ENCODE measurements at places on chromosomes 4 and X.

GRCh38 chr4:35604252-35604651 lies 640.1 kb downstream of the ARAP2 start:
- DNase-seq, result no peak

- no peak for DNase-seq
These were observed 30.8 kb downstream of the DIAPH2 start for GRCh38 chrX:96715481-96715880.

GRCh38 chr4:95095348-95095974 lies 337.7 kb downstream of the BMPR1B start:
- no peak for DNase-seq

GRCh38 chr4:15568821-15569220 lies 86.3 kb downstream of the FBXL5 start:
- no peak for DNase-seq

GRCh38 chr4:75011131-75011795 lies 78.3 kb downstream of the PARM1 start:
- DNase-seq, result no peak

DNA sequence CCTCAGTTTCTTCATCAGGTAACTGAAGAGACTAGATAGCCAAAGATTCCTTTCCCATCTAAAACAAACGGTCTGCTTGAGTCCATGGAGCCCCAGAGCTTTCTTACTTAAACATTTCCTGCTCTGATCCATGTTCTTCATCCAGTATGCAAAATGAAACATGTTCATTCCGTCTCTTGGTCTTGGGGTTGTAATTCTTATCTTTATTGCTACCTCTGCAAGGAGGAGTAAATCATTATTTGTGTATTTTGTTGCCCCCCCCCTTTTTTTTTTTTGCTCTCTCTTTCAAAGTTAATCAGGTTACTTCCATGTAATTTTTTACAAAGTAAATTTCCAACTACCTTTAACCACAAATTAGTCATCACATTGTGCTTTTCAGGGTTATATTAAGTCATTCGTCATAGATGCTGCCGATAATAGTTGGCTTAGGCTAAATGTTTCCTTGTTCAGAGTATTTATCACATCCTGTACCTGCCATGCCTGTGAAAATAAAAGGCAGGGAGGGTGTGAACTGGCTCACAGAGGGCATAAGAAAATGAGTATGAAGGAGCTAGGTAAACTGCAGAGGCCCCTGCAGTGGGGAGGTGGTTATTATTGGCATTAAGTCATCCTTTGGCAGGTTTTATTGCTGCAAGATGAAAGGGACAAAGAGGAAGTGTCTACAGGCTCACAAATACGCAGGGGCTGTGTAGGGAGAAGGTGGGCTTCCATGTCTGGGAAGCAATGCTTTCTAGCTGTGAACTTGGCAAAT lies 76.7 kb upstream of the HS3ST1 start:
- DNase-seq, result no peak

GRCh38 chr4:129254126-129254525 lies 158.2 kb downstream of the C4orf33 start:
- DNase-seq, result no peak

- no peak for DNase-seq
These were observed 113.3 kb upstream of the SHISA3 start for GRCh38 chr4:42284030-42284429.

DNA sequence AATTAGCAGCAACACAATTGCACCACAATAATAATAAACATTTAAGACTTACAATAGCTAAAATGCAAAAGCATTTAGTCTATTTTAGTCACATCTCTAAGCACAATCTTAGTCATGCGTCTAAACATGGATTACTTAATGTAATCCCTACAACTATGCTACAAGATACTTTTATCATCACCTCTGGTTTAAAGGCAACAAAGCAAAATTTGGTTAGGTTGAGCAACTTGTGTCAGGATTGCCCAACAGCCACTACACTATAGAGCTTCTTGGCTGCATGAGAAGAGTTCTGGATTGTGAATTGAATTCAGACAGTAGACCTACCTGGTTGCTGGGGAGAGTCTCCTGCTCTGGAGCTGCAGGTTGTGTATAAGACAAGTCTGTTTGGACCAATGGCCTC lies 146.5 kb upstream of the PUDP start:
- DNase-seq, result no peak

- DNase-seq, result no peak
These were observed 587.5 kb upstream of the MAGEB2 start for GRCh38 chrX:29627833-29628232.

- DNase-seq, result no peak
These were observed 533.9 kb downstream of the FSTL5 start for GRCh38 chr4:161629694-161630441.

DNA sequence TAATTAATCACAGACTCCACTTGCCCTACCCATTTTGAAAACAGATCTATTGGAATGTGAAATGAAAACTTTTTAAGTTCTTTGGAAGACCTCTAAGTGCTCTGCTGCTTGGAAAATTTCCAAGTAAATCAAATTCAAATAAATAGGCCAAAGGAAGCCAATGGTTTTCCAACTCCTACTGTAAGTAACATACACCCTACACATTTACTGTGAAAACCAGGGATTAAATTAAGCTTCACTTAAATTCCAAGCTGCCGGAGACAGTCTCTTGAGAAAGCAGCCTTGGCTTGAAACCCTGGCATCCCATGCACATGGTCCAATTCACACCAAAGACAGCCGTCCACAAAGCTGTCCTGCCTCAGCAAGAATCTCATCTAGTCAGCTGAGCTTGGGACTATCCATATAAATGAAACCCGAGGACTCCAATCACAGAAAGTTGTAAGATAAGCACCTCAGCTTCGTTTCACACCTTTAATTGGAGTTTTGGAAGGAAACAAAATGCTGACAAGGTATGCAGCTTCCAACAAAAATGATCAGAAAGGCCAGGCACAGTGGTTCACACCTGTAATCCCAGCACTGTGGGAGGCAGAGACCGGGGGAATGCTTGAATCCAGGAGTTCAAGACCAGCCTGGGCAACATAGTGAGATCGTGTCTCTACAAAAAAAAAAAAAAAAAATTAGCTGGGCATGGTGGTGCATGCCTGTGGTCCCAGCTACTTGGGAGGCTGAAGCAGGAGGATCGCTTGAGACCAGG lies 88.6 kb downstream of the APBB2 start:
- DNase-seq, result no peak

DNA sequence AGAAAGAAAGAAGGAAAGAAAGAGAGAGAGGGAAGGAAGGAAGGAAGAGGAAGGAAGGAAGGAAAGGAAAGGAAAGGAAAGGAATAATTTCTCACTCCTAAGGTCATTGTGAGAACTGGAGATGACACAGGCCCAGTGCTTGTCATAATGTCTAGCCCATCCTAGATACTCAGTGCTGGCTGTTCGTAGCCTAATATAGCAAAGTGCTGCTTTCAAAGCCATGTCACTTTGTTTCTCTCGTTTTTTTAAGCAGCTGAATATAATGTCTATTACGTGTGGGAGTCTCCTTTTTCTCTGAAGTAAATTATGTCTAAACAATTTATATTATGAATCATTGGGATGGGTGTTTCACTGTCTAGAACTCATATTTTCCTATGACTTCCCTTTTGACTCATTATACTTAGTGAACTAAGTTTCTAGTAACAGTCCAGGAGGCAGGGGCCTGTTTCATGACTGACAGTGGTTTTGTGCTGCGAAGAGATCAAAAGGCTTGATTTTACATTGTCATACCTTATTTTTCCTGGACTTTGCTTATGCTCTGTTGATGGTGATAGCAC lies 327.0 kb upstream of the ZFP42 start:
- no peak for DNase-seq

DNA sequence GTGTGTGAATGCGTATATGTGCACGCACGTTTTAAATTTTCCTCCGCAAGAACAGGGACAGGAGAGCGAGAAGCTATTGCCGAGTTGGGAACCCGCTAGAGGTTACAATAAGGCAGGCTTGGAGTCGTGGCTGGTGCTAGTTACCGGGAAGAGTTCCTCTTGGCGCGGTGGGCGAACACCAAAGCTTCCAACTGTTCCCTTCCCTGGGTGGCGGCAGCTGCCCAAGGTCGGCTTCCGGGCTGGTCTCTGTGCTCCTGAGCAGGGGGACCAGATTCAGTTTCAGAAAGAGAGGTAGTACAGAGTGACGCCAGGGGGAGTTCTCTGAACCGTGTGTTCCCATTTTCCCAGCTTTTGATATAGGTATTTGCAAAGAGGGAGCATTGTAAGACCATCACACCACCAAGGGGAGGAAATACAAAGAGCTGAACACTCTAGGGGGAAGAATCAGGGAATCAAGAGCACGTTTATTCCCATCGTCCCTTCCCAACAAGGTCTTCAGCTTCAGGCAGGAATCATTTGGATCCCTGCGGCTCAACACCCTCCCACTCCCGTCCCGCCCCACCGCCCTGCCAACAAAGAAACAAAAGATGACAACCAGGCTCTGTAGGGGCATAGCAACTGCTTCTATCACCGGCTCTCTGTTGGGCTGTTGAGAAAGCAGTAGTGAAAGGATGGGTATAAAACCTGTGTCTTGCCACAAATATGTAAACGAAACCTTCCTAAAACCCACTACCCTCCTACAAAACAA lies 113.6 kb upstream of the TEX13C start:
- no peak for DNase-seq

DNA sequence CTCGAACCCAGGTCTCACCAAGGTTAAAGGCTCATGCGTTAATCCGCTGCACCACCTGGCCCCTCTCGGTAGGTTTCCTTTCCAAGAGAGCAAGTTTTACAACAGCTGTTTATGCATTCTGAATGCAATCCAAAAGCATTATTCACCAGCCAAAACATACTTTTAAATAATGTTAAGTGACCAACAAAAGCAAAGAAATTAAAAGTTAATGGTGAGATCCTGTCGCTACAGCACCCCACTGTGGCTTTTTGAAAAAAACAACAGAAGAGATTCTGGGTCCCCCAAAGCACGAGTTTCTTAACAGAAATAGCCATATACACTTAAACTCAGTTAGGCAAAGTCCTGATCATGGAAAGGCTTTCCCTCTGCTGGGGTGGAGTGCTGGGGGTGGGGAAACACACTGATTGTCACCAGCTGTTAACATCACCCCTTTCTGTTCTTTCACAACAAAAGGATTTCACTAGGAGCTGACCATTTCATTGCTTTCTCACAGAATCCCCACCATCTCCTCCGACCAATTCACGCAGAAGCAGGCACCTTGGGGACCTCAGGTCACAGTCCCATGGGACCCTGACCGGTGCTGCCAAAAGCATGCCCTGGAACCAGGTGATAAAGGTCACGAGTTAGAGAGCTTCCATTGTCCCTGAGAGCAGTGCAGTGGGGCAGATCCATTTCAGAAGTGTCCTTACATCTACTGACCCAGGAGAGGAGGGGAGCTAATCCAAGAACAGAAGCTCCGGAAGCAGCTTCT lies 51.2 kb downstream of the ZNF827 start:
- no peak for DNase-seq

DNA sequence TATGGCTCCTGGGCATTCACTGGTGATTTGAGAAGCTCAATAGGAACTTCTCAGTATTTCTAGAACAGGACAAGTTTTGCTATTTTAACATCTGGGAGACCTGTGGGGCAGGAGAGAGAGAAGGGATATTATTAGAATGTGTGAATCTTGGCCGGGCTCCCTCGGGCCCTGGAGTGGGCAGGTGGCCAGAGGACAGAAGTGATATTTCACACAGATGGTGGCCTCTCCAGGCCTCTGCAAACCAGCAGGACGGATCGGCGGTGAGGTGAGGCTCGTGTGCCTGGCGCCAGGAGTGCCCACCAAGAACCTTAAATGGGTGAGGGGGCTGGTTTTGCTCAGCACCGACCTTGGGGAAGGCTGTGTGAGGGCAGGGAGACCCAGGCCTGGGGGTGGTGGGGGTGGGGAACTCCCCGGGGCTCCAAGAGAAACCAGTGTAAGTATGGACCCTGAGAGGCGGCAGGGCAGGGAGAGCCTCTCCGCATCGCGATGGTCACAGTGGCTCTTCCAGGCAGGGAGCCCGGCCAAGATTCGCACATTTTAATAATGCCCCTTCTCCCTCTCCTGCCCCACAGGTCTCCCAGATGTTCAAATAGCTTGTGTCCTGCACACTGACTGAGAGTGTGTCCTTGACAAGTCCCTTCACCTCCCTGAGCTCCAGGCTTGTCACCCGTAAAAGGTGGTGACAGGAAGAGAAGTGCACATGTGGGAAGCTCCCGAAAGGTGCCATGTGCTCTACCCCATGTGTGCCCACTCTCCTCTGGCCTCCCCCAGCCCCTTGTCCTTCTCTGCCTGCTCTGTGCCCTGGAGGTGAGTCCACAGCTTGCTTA lies 64.9 kb downstream of the SORCS2 start:
- no peak for DNase-seq

DNA sequence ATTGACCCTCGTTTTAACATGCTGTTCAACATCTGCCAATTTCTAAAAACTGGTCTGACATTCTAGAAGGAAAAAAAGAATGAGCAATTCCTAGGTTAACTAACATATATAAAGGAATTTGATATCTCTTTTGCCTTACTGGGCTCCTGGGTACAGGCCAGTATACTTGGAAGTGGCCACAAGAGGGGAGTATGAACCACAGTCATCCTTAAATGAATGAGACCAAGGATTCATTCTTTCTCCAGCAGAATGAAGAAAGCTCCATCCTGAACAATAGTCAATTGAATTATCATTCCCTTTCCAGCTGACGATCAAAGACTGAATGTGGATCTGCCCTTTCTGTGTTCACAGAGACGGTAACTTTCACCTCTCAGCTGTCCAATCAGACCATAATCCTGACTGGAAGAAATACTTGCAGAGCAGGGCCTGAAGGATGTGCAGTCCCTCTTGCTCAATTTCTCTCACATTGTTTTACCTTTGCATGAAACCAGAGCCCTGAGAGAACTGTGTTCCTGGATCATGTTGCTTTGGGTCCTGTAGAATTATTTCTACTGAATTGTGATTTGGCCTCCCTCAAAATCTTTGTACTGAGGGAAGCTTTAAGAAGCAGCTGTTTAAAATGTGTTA lies 14.8 kb upstream of the SPARCL1 start:
- no peak for DNase-seq

GRCh38 chr4:40687676-40688389 lies 58.2 kb upstream of the RBM47 start:
- DNase-seq, result no peak

GRCh38 chrX:2788980-2789379 lies 37.1 kb downstream of the XG start:
- no peak for DNase-seq

DNA sequence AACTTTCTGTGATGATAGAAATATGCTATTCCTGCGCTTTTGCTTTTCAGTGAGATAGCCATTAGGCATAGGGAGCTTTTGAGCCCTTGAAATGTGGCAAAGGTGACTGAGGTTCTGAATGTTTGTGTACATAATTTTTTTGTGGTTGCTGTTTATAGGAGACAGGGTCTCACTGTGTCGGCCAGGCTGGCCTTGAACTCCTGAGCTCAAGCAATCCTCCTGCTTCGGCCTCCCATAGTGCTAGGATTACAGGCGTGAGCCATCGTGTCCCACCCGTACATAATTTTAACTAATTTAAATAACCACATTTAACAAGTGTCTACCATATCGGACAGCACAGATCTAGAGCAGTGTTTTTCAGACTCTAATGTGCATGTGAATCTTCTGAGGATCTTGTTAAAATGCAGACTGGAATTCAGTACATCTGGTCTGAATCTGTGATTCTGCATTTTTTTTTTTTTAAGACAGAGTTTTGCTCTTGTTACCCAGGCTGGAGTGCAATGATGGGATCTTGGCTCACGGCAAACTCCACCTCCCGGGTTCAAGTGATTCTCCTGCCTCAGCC lies 45.3 kb downstream of the CASP6 start:
- DNase-seq, result no peak
